ENCODE measurements at places on chromosomes 1 and 21.

GRCh38 chr1:206577626-206578025 lies 34.6 kb downstream of the EIF2D start:
- DNase-seq = no peak

DNA sequence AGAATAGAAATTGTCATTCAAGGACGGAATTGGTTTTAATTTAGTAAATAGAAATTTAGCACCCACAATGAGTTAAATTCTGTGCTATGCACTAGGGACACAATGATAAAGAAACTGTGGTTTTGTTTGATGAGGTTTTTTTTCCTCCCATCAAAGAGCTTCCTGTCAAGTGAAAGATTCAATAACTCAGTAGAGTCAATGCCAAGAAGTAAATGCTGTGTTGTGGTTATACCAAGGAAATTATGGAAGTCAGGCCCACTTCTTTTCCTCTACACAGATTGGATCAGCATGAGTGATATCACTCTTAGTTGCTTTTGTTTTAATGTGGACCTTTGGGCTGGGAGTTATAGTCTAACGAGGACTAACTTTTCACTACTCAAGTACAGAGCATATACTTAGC lies 1269.6 kb upstream of the ADGRL2 start:
- DNase-seq = no peak

DNA sequence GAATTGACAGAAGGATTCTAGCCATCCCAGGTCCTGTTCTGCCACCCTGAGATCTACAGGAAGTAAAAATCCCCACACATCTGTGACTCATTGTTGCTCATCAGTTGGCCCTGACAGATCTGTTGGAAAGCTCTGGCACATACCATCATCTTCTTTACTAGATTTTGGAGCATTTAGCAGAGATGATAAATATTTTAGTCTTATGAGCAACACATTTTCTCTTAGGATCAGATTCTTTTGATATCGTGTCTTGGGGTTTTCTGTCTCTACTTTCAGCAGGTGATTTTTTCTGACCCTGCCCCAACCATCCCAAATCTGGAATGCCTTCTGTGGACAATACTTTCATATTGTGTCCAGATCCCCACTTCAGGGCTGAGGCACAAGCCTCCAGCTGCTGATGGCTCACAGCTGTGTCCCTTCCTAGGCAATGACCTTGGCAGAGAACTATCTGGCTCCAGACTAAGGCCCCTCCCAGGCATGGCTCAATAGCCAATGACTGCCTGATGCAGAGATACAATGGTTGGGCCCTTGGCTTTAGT lies 102.8 kb downstream of the GDAP2 start:
- DNase-seq = no peak

- no peak for DNase-seq
Observed at GRCh38 chr1:93608187-93609109, 73.2 kb downstream of the BCAR3 start.

- no peak for DNase-seq
Observed at GRCh38 chr1:204196068-204196795, at the start of gene KISS1. Gene KISS1 (minus strand): TSS chr1:204196491. CDS start chr1:204192876, 3,615 bp downstream.

- DNase-seq = no peak
Observed at GRCh38 chr1:214454569-214455396, 96.6 kb downstream of the PTPN14 start.

DNA sequence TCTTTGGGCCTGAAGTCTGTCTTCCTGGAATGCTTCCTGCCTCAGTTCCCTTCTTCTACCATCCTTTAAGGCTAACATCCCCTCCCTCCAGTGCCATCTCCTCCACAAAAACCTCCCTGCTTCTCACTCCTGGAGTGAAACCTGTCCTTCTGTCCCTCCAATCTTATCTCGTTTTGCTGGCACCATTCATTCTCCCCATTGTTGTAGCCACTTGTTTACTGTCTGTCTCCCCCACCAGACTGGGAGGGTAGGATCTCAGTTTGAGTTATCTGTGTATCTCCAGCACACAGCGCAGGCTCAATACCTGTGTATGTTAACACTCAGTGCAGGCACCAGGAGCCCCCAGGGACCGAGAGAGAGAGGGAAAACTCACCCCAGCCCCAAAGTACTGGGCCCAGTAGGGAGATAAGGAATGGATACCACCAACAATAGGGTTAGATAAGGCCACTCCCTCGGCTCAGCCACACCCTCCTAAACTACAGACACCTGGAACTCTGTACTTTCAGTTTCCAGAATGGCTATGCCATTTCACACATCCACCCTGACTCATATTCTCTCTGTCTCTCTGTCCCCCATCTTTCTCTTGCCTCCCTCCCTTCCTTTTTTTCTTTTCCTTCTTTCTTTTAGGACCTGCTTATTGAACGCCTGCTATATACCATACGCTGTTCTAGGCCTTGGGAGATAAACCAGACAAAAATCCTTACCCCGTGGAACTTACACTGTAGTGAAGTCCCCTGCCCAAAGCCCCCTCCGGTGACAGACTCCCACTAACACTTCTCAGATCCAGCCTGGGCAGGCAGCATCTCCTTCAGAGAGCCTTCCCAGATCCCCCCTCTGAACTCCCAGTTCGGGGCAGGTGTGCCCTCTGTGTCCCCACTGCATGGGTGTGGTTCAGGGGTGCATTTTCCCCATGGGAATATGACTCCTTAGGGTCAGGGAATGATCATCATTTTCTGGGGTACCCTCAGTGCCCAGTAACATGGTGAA lies 3.3 kb upstream of the SSBP3 start:
- no peak for DNase-seq

DNA sequence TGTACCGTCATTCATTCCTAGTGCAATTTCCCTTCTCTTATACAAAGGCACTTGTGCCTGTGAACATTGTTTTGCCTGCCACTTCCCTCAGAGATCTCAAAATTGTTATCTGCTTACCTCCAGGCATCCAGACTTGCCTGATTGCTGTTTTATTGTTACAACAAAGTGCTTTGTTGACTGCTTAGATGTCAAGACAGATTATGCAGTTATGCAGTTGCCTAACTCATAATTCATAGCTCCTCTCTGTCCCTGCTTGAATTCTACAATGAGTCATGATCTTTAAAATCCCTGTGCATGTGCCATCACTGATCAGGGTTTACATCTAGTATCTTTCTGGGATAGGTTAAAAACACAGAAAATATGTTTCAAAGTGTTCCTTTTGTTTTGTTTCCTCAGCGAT lies 24.5 kb downstream of the CXADR start:
- DNase-seq = no peak

GRCh38 chr1:160236806-160237205 lies 25.5 kb downstream of the DCAF8 start:
- no peak for DNase-seq

GRCh38 chr1:205353612-205354011 lies 3.1 kb downstream of the KLHDC8A start:
- no peak for DNase-seq

GRCh38 chr1:67937651-67938050 lies 104.4 kb upstream of the GNG12 start:
- DNase-seq = no peak

- no peak for DNase-seq
Observed at GRCh38 chr21:25909341-25909740, 174.6 kb downstream of the GABPA start.

- DNase-seq = no peak
Observed at GRCh38 chr1:81834268-81834667, 33.5 kb downstream of the ADGRL2 start.

- no peak for DNase-seq
Observed at GRCh38 chr1:54363925-54364324, 42.3 kb downstream of the SSBP3 start.

GRCh38 chr1:235595079-235595478 lies 54.5 kb downstream of the GNG4 start:
- DNase-seq = no peak

GRCh38 chr1:85976516-85977205 lies 179.9 kb downstream of the COL24A1 start:
- DNase-seq = no peak

All from T-helper 2 cell (primary cell).